HL-60 (cell line): ENCODE measurements at places on chromosomes 3 and 15.

DNA sequence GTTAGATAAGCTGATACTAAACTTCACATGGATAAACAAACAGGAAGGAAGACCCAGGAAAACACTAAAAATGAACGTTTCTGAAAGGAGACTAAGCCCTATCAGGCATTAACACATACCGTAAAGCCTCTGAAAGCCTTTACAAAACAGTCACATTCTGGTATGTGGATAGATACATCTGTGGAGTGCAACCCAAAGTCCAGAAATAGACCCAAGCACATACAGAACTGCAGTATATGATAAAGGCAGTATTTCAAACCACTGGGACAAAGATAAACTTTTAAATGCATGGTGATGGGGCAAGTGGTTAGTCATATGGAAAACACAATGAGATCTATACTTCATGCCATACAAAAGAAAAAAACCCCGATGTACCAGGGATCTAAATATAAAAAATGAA, 26.0 kb downstream of the DCBLD2 start:
- DNase-seq, result no peak

DNA sequence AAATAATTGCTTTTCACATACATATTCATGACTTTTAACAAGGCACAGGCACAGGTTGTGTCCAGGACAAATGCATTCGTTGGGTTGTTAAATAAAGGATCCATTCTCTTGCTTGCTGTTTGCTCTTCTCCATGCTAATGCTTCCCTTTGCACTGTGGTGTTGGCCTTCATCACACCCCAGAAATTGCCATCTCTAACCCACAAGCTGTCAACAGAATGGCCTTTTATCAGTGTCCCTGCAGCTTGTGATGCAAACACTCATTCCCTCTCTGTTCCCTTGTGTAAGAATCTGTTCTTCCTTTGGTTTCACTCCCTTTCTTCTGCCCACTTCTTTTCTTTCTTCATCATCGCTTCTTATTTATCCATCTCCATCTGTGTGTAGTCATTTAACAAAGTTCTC, 72.2 kb downstream of the SLC7A14 start:
- no peak for DNase-seq

DNA sequence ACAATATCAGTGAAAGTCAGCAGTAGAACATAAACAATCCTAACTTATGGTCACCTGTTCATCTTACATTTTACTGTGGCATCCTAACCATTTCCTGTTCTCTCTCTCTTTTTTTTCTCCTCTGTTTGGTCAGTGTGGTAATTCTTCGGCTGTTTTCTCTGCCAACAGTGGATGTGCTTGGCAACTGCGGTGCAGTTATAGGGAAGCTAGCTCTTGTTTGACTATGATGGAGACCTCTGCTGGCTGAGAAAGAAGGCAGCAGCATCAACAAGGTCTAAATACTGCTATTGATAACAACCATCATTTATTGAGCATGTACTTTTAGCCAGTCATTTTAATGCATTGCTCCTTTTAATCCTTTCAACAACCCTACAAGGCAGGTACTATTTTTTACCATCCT, 723 bp upstream of the DRD3 start:
- DNase-seq, result peak; percentile 38

GRCh38 chr15:33547876-33548275, 237.1 kb downstream of the RYR3 start:
- no peak for DNase-seq

DNA sequence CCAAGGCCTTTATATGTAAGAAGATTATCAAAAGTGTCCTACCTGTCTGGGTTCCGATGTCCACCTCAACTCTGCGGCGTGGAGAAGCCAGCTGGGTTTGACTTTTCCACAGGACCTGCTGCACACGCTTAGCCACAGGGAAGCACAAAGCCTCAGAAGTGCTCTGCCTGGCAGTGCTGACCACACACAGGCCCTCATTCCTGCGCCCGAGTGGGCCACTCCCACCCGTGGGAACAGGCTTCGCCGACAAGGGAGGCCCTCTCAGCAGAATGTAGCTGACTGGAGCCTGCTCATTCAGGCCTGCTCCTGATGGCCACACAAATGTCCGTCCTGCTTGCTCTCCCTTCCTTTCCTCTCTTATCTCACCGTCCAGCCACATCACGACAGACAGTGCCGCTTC, 221.4 kb upstream of the LRRN1 start:
- DNase-seq, result no peak

DNA sequence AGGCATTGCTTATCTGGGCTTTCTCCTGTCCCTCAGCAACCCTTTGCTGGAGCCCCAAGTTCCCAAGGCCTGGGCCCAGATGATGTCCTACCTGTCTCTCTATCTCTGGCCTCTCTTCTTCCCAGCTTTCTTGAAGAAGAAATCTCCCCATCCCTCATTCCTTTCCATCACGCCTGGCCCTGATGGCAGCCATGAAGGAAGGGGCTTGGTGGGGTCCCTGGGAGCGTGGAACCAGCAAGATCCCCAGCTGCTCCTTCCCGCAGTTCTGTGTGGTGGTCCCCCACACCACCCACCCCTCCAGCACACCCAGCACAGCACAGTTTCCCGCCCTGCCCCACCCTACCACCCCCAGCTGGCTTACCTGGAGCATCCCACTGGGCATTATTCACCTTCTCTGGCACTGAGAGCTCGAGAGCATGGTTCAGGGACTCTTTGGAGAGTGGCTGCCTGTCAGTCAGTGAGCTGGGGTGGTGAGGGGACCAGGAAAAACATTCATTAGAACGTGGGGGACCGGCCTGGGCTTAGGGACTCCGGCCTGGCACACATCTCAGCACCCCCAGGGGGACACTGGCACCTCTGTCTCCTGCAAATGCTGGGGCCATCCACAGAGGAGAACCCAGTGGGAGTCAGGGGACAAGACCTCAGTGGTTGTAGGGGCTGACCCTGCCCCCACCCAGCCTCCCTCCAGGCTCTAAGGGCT, 26.6 kb downstream of the ACSBG1 start:
- no peak for DNase-seq

GRCh38 chr15:44798826-44799225, 62.5 kb downstream of the TRIM69 start:
- no peak for DNase-seq

GRCh38 chr3:112561734-112562529, at the start of the genes ATG3 and SLC35A5:
Gene ATG3, minus strand, starts transcription at chr3:112561962. Its CDS starts 434 bp downstream, at chr3:112561528.
Gene SLC35A5, plus strand, starts transcription at chr3:112562045. Its CDS starts 1,359 bp downstream, at chr3:112563404.
- peak; percentile 94 for DNase-seq

DNA sequence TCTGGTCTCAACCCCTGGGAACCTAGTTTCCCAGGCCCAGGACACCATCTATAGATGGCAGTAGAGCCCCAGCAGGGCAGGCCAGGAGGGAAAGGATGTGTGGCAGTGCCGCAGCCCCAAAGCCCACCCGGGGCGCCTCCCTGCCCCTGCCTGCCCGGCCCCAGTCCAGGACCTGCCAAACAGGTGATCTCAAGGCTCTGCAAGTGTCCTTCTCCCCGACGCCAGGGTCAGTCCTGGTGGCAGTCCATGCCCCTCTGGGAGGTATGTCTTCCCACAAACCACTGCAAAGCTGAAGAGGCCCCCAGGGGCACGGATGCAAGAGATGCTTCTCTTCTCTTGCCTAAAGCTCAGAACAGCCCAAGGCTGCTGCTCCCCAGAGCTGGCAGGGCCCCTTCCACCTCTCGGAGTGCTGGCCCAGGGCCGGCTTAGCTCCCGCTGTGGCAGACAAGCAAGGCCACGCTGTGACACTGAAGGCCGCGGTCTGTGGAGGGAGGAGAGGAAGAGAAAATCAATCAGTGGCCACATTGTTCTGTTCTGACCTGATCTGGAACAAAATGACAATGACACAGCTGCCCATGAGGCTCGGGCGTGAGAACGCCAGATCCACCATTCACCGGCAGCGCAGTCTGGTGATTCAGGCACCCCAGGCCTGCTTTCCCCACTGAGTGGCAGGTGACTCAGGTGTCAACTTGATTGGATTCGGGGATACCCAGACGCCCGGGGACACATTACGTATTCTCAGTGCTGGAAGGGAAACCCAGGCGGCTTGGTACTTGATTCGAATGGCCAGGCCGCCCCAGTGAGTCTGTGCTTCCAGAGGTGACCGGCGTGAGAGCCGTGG, 34.0 kb downstream of the KLHL25 start:
- DNase-seq, result no peak

GRCh38 chr3:122936335-122936734, 91.2 kb downstream of the SEMA5B start:
- DNase-seq, result no peak
